ENCODE measurements at places on chromosomes 4 and X.
A peak's percentile ranks its signal among the peaks of the same experiment; 100 is the strongest.

GRCh38 chr4:16591272-16591826, 307.1 kb downstream of the LDB2 start:
- no peak for DNase-seq

DNA sequence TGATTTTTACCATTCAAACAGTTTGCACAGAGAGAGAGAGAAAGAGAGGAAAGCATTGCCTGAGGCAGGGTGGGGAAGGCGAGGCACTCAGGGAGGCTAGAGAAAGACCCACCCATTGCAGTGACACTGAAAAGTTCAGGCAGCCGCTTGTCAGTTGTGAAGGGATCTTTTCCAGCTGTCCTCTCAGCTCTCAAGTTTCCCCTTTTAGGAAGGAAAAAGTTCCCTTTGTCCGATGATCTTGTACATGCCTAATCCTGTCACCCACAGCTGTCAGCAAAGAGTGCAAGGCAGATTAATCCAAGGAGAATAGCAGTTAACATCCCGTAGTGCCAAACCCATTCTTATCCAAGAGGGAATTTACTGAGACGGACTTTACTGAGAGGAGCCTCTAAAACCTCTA, 255.0 kb downstream of the MAGEB5 start:
- no peak for DNase-seq

- DNase-seq: no peak
These were observed 254.5 kb downstream of the SOX3 start for GRCh38 chrX:140250391-140250790.

DNA sequence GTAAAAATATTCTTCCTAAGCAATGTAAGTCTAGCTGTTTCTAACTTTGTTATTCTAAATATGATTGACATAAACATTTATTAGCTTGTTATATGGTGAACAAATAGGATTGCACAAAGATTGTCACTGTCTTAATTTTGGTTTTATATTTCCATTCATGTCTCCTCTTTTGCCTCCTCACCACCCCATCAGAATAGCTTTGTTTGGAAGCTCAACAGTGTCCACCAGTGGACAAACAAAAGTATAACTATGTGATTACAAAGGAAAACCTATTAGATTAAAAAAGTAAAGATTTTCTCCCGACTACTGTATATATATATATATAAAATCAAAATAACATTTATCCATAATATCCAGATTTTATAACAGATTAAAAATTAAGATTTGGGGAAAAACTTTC, 468.2 kb downstream of the ZIC3 start:
- no peak for DNase-seq

DNA sequence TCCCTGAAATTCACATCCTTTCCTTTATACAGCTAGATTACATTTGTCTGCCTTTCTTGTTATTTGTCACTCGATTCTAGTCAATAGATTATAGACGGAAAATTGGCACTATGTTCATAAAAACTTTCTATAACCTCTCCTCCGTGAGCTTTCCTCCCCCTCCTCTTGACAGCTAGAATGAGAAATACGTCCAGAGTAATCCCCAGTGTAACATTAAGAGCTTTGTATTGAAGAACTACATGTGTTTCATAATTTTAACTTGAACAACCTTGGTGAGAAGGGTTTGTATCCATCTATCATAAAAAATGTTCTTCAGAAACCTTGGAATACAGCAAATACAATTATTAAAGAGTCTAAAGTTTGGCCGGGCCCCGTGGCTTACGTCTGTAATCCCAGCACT, 1707.4 kb downstream of the PCDH7 start:
- DNase-seq: no peak

DNA sequence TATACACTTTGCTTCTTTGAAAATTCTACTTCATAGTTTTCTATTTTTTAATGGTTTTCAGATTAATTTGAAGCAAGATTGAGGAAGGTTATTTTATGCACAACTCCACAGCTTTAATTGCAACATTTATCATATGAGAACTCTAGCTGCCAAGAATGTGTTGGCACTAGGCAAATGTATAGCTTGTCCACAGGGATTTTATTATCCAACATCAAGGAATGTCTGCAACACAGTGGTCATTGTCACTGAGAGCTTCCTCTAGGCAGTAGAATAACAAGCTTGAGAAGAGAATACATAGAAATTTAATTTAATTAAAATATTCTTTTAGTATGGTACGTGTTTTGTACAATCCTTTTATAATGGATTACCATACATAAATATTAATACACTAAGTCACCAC, 1600.8 kb downstream of the ARAP2 start:
- DNase-seq: no peak

DNA sequence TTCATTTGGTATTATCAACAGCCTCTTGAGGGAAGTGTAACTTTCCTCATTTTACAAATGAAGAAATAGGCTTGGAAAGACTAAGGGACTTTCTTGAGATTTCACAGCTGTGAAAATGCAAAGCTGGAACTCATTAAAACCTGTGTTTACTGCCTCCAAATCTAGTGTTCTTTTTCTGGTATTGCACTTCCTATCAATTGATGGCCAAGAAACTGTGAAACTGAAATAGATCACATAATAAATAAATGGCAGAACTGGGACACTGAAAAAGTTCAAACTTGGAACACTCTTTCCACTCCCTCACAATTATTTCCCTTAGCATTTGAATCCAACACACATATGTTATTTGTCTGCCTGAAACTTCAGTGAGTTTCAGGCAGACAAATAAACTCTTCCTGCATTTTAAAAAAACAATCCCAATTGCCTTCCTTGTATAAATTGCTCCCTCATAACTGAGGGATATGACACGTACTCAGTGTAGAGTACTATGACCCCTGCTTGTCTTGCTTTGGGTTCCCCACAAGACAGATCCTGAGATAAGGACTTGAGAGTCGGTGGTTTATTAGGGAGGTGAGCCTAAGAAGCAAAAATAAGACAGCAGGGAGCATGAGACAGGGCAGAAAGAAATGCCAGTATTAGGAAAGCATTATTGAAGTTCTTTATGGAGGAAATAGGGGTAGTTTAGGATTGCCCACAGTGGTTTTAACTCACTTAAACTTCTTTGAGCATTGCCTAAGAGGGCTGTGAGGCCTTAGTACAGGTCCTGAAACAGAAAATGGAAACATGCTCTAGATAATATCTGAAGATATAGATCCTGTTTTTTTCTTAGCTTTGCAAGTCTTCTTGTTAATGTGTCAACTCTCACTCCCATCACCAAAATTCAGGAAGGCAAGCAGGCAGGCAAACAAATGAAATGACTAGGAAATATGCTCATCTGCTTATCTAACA, 33.9 kb downstream of the RTL3 start:
- DNase-seq: no peak

DNA sequence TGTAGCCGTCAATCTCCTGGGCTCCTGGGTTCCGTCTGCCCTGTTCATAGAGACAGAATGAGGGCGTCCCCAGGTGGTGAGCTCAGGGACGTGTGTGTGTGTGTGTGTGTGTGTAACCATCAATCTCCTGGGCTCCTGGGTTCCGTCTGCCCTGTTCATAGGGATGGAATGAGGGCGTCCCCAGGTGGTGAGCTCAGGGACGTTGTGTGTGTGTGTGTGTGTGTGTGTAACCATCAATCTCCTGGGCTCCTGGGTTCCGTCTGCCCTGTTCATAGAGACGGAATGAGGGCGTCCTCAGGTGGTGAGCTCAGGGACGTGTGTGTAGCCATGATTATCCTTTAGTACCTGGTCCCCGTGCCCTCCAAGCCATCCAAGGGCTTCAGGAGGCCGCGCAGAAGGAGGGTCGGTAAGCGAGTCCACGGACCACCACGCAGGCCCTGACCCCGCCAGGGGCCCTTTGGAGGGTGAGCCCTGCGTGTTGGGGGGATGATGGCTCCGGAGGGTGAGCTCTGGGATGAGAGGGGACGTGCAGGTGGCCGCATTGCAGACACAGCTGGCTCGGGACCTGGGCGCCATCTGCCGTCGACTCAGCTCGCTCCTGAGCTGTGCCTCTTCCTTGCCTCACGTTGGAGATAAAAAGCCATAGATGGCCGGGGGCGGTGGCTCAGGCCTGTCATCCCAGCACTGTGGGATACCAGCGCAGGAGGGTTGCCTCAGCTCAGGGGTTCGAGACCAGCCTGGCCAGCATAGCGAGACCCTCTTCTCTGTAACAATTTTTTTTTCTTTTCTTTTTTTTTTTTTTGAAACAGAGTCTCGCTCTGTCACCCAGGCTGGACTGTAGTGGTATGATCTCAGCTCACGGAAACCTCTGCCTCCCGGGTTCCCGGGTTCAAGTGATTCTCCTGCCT, 5.4 kb upstream of the GTPBP6 start:
- DNase-seq: peak; percentile 9

- DNase-seq: no peak
These were observed 11.1 kb upstream of the SEPSECS start for GRCh38 chr4:25171201-25171865.

DNA sequence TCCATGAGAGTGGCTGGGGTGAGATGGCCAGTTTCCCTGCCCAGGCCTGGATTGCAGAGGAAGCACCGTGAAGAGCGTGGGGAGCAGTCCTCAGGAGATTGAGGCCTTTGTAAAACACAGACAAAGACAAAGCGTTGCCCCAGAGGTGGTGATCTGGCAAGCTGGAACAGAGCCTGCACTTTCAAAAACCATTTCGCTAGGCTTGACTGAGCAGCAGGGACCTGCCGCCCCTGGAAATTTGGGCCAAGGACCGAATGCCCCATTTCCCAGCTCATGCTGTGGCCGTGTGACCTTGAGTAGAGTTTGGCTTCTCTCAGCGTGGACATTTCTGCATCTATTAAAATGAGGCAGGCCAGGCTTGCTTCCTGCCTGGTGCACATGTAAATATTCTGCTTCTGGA, 381.4 kb downstream of the BCOR start:
- DNase-seq: no peak

- DNase-seq: no peak
These were observed 789.0 kb downstream of the TECRL start for GRCh38 chr4:63620271-63620670.

- no peak for DNase-seq
These were observed 139.7 kb downstream of the PACRGL start for GRCh38 chr4:20839957-20840356.

GRCh38 chr4:179095585-179096221, 1653.5 kb upstream of the AGA start:
- no peak for DNase-seq

- DNase-seq: no peak
These were observed 1496.8 kb downstream of the RPA4 start for GRCh38 chrX:98380556-98380955.

- DNase-seq: no peak
These were observed 31.7 kb downstream of the RNF175 start for GRCh38 chr4:153728151-153728550.

GRCh38 chr4:124631760-124632159, 80.8 kb downstream of the ANKRD50 start:
- no peak for DNase-seq

DNA sequence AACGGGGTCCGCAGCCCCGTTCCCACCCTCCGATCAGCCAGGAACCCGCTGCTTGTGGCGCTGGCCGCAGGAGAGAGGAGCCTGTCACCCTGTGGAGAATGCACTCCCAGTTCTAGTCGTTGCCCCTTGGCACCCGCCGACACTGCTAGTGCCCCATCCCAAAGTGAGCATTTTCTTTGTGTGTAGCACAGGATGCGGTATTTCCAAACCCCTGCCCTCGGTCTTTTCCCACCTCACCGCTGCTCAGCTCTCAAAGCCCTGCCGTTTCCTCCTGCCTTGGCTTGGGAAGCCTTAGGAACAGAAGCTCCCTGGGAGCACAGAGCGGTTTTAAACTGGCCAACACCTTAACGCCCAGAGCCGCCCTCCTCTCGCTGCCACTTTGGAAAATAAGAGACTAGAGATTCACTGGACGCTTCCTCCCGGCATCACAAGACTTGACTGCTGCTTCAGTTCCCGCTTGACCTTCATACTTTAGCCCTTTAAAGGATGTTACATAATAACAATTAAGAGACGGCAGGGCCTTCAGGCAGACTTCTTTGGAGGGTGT, 772 bp downstream of the CYP4V2 start:
- DNase-seq: peak; percentile 11

DNA sequence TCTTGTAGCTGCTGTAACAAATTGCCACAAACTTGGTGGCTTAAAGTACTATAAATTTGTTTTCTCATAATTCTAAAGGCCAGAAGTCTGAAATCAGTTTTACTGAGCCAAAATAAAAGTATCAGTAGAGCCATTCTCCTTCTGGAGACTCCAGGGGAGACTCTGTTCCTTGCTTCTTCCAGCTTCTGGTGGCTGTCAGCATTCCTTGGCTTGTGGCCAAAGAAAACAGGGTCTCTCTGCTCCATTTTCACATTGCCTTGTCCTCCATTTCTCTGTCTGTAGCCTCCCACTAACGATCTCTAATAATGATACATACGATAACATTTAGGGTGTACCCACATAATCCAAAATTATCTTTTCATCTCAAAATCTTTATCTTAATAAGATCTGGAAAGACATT, 200.4 kb downstream of the MAB21L2 start:
- DNase-seq: no peak

GRCh38 chrX:24025741-24026403, 1.1 kb downstream of the KLHL15 start:
- DNase-seq: peak; percentile 3

- no peak for DNase-seq
These were observed 134.9 kb downstream of the MAML3 start for GRCh38 chr4:140018931-140019618.

DNA sequence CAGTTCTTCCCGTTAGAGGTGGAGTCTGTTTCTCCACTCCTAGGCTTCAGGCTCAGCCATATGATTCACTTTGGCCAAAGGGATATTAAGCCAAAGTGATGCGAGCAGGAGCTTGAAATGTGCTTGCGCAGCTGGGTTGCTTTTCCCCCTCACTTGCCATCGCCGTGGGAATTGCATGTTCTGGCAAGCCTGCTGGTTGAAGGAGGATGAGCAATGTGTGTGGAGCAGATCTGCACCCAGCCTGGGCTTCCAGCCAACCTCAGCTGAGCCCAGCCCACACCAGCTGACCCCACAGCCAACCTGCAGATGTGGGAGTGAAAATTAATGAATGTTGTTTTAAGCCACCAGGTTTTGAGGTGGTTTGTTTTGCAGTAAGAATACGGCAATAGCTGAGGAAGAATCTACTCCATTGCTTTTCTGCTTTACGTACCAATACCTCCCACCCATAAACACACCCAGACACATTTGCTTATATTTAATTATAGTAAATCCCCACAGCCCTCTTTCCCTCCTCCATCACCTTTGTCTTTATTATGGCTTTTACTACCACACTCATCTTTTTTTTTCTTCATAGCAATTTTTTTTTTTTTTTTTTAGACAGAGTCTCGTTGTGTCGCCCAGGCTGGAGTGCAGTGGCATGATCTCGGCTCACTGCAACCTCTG, 132.8 kb upstream of the FUNDC1 start:
- DNase-seq: no peak

- DNase-seq: no peak
These were observed 7.1 kb downstream of the CPZ start for GRCh38 chr4:8599657-8600056.

DNA sequence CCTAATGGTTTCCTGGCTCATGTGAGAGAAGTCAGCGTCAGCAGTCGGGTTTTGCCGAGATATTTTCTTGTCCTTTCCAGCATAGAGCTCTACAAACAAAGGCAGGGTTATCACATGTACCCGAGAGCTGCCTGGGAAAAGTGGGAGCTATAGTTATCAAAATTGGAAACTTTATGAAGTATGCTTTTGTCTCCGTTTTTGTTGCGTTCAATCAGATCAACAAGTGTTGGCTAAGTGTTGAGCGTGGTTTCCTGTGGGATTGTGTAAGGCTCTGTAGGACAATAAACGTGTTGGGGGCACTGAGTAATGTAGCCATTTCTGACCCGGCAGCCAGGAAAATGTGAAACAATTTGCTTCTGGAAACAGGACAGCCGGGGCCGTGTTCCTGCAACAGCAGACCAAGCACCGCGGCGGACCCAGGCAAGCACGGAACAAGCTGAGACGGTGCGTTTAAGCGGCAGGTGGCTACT, at the start of gene BMX:
Gene BMX, plus strand, starts transcription at position 311 of the 470 bp plus-strand sequence. CDS start 7,547 bp downstream, outside the sequence.
- no peak for DNase-seq

GRCh38 chr4:3785292-3785565, 19.0 kb downstream of the ADRA2C start:
- no peak for DNase-seq

Measured in activated T-cell treated with anti-CD3 and anti-CD28 coated beads for 4 hours (primary cell).